ENCODE measurements at places on chromosomes 16 and 17.
A peak's percentile ranks its signal among the peaks of the same experiment; 100 is the strongest.

- H3K36me3 ChIP-seq: peaks cover 6% of the 10 kb centered on the region
- H3K4me1 ChIP-seq: no peaks in the 10 kb centered on the region
- DNase-seq: no peak
- H3K27ac ChIP-seq: no peak overlapping the region
- no peak overlapping the region for H3K4me3 ChIP-seq
These were observed 9.0 kb upstream of the CCDC154 start for GRCh38 chr16:1453316-1453715.

GRCh38 chr16:81818568-81818896 is 39.4 kb downstream of the PLCG2 start:
- H3K27ac ChIP-seq: no peak overlapping the region
- H3K4me1 ChIP-seq: peaks cover 7% of the 10 kb centered on the region
- H3K4me3 ChIP-seq: no peak overlapping the region
- no peak for DNase-seq

- no peaks in the 10 kb centered on the region for H3K4me1 ChIP-seq
- no peak for DNase-seq
- no peaks in the 10 kb centered on the region for H3K36me3 ChIP-seq
- no peak overlapping the region for H3K27ac ChIP-seq
- H3K4me3 ChIP-seq: no peak overlapping the region
These were observed 259.3 kb downstream of the SOX9 start for GRCh38 chr17:72380120-72380519.

DNA sequence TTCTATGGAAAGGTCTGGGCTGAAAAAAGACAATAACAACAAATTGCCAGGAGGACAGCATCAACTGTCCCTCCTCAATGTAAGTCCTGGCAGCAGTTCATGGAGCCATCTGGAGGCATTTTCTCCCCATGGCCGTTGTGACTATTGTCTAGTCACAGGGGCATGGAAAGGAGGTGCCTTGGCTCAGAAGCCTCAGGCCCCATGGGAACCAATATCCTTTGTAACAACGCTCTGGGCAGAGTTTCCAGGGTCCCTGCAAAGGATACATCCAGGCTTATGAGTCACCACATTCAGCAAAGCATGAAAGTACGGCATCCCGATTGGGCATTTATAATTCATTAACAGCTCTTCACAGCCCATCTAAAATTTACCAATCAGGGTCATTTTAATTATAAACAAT is 85.2 kb downstream of the GLG1 start:
- no peaks in the 10 kb centered on the region for H3K27me3 ChIP-seq
- no peak for DNase-seq
- no peak overlapping the region for H3K27ac ChIP-seq
- H3K36me3 ChIP-seq: peaks cover 21% of the 10 kb centered on the region
- H3K4me3 ChIP-seq: no peak overlapping the region
- no peaks in the 10 kb centered on the region for H3K4me1 ChIP-seq

- H3K27me3 ChIP-seq: peaks cover 40% of the 10 kb centered on the region
- H3K4me3 ChIP-seq: no peak overlapping the region
- no peaks in the 10 kb centered on the region for H3K4me1 ChIP-seq
- H3K36me3 ChIP-seq: no peaks in the 10 kb centered on the region
These were observed 76.4 kb upstream of the SMIM36 start for GRCh38 chr17:55587608-55588139.

DNA sequence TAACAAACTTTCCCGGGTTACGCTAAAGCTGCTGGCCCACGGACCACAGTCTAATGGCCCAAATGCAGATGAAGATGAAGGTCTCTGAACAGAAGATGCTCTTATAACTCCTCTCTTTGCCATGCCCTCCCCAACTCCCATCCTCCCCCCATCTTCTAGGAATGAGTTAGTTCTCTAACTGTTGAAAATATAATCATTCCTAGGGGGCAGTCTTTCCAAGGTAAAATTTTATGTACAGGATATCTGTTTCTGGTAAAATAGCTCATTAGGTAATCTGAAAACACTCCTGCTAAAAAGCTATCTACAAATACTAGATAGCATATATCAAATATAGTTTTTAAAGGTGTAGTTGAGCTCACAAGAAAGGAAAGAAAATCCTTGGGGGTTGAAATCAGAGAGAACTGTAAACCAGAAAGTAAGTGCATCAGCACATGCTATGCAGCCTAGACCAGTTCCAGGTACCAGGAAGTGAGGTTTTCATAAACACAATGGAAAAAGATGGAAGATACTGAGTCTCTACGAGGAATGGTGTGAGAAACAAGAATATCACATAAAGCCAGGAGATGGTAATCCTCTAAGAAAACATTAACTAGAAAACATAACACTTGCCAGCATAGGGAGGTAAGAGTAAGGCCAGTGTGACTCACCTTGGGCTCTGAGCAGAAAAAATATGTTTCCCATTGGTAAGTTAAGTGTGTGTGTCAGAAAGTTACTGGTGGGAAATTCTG is 38.1 kb downstream of the CMC2 start:
- no peaks in the 10 kb centered on the region for H3K27me3 ChIP-seq
- peaks cover 26% of the 10 kb centered on the region for H3K36me3 ChIP-seq
- no peak overlapping the region for H3K27ac ChIP-seq
- DNase-seq: no peak
- H3K4me3 ChIP-seq: no peak overlapping the region

- H3K27ac ChIP-seq: peak overlapping the region; percentile 70
- no peak overlapping the region for H3K4me3 ChIP-seq
- peaks cover 47% of the 10 kb centered on the region for H3K4me1 ChIP-seq
- peaks cover 62% of the 10 kb centered on the region for H3K36me3 ChIP-seq
- DNase-seq: no peak
- no peaks in the 10 kb centered on the region for H3K27me3 ChIP-seq
These were observed 34.6 kb downstream of the DCUN1D3 start for GRCh38 chr16:20865420-20866131.
